Mammary epithelial cell (primary cell): ENCODE measurements at places on chromosomes 5 and 9.

GRCh38 chr5:120017513-120017912 lies 388.2 kb downstream of the FAM170A start:
- peak; percentile 42 for DNase-seq

GRCh38 chr9:100505564-100506159 lies 32.7 kb downstream of the TMEFF1 start:
- DNase-seq = peak; percentile 44

DNA sequence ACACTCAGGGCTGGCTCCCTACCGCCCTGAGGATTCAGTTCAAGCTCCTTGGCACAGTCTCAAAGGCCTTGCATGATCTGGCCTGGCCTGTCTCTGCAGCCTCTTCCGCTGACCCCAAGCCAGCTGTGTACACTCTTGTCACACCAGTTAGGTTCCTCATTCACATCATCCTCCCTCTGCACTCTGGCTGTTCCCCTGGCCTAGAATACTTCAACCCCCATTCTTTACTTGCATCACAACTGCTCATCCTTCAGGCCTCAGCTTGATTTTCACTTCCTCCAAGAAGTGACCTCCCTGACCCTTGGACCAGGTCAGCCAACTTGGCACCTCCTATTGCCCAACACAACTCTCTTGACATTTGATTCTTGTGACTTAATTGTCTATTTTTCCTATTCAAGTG lies 18.9 kb upstream of the PFDN1 start:
- DNase-seq = no peak

DNA sequence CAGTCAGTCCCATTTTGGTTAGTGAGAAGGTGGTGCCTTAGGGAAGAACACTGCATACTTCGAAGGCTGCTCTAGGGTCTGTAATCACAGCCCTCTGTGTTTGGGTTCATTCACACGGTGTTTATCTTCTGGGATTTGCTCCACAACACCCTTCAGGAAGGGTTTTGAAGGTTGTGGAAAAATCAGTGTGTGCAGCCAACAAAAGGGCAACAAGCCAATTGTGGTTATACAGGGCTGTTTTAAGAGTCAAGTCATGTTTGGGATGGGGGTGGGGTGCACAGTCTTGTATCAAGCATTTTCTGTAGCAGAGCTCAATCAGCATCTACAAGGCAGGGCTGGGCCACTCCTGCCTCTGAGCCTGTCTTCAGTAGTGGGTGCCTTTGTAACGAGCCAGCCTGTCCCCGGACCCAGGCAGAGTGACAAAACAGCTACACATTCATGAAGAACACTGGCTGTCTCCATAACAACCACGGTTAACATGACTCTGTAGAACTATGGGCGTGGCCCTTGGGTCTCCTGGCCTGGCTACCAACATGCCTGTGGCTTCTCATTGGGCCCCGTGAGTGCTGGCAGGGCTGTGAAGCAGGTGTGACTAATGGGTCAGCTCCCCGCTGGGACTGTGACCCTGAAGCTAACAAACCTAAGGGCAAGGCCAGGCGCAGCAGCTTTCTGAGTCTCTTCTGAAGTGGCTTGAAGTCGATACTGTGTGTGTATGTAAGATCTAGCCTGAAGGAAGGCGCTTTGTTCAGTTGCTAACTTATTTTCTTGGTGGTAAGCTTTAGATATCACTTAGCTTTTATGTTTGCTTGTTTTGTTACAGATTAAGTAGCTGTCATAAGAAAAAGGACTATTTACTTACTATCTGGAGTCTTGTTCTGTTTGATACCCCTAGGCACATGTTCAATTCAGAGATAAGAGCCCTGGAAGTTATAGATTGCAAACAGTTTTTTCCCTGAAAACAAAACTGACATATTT lies 27.9 kb upstream of the GOLM1 start:
- peak; percentile 91 for DNase-seq

DNA sequence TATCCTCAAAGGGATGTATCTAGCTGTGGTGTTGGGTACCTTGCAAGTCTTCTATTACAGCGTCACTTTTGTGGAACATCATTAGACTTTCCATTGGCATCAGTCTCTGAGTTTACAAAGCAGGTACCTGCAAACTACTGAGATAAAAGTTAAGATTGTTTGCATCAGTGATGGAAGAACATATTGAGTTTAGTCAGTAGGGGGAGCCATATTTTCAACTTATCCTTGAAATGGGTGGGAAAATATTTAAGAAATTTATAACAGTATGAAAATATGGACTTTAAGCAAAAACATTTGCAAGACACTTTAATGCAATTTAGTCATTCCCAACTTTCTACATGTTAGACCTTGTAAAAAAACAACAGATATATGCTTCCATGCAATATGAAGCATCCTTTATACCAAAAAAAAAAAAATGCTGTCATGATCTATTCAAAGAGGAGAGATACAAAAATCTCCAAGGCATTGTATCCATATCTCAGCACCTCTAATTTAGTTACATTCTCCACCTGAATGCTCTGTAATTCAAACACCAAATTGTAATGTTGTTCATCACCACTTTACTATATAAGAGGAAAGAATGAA lies 98.6 kb upstream of the ADAMTS19 start:
- no peak for DNase-seq

GRCh38 chr5:129569295-129569694 lies 109.2 kb downstream of the ADAMTS19 start:
- DNase-seq = no peak

DNA sequence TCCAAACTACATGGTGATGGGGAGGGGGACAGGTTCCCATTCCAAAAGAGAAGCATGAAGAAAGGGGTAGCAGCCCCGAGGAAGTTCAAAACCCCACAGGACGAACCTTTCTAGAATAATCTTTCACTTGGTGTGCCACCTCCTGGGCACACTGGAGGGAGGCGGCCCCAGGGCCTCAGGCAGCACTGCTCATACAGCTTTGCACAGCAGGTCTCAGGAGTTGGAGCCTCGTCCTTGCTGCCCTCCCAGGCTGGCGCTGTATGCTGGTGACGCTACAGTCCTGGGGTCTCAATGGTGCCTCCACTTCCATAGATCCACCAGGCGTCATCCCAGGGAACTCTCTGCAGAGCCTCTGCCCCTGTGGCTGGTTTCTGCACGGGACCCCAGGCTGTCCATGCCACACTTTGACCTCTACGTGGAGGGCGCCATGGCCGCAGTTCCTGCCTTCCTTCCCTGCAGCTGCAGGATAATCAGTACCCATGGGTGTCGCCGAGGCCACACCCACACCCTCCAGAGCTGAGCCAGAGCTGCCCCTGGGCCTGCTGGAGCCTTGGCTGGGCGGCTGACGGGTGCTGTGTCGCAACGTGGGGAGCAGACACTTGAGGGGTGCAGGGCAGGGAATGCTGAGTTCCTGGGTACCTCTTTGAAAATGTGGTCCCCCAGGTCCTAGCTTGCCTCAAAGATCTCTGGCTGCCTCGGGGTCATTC lies 95.3 kb downstream of the COL5A1 start:
- no peak for DNase-seq

- no peak for DNase-seq
These were observed 37.8 kb upstream of the NXNL2 start for GRCh38 chr9:88497224-88497623.
